Inflammatory macrophage treated with lipopolysaccharide for 1 hour (primary cell): ENCODE measurements at places on chromosomes 13 and 19.

DNA sequence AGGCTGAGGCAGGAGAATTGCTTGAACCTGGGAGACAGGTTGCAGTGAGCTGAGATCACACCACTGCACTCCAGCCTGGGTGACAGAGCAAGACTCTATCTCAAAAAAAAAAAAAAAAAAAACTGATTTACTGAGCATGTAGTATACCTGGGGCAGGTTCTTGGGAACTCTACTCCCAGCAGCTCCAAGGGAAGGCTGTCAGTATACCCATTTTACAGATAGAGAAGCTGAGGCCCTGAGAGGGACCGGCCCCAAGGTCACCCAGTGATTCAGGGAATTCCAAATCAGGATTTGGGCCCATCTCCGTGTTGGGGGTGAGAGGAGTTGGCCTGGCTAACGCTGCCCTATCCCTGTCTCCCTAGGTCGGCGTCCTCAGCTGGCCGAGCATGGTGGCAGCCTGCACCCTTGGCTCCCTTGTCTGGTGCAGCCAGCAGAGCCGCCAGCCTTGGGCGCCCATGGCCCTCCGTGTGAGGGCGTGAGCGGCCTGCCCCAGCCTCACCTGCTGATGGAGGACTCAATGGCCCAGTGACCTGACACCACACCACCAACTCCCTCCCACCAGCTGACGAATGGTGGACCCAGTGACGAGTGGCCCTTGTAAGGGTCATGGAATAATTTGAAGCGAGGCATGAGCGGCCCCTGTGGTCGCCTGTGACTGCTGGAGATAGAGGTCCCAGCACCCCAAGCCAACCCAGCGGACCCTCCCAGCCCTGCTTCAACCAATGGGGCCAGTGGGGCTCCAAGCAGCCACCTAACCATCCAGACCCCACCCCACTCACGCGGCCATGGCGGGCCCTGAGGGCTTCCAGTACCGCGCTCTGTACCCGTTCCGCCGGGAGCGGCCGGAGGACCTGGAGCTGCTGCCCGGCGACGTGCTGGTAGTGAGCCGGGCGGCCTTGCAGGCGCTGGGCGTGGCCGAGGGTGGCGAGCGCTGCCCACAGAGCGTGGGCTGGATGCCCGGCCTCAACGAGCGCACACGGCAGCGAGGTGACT, 2.4 kb downstream of the PIK3R2 start:
- no peak for DNase-seq

- no peak for DNase-seq
These were observed 120.1 kb upstream of the GPR12 start for GRCh38 chr13:26880735-26881134.

GRCh38 chr13:99144306-99144705, 56.3 kb upstream of the UBAC2 start:
- peak; percentile 61 for DNase-seq

DNA sequence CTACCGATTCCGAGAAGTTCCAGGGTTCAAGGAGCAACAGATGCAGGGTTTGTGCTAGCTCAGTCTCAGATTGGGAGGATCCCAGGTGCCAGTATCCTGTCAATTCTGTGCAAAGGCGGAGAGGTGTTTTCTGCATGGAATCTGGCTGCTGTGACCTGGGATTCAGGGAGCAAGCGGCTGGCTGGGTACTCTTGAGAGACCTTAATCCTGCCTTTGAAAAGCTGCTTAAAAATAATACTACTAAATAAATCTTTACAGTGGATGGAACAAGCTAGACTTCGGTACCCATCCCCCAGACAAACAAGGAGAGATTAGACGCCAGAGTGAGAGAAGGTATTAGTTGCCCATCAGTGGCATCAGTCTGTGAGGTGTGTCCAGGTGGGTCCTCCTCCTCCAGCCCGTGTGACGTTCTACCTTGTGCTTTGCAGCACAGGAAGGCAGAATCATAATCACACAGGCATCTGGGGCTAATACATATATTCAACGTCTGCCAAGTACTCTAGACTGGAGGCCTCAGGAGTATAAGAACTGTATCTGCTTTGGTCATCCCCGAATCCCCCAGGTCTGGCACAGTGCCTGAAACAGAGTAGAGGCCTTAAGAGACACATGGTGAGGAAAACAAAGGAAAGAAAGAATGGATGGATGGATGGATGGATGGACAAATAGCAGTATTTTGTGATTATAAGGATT, 230.6 kb downstream of the ZNF536 start:
- no peak for DNase-seq

- no peak for DNase-seq
These were observed 19.2 kb upstream of the ZC3H13 start for GRCh38 chr13:46071590-46072249.

- no peak for DNase-seq
These were observed 3.9 kb downstream of the FFAR1 start for GRCh38 chr19:35351411-35352176.

GRCh38 chr13:52348983-52349780, 56.8 kb downstream of the THSD1 start:
- peak; percentile 11 for DNase-seq

DNA sequence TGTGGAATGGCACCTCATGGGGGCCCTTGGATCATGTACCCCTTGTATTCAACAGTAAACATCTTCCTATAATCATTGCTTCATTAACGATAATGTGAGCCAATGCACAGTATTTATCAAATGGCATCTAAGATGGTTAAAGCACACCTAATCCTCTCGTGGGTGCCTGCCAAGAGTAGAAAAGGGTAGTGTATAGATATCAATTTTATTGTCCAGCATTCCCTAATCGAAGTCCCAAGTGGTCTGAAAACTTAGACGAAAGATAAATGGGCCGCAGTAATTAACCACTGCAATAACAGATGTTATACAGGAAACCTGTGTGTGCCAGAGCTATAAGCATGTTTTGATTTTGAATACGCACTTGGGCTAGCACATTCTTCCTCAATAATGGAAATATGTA, 667 bp upstream of the MBNL2 start:
- DNase-seq = no peak

- no peak for DNase-seq
These were observed 17.6 kb downstream of the CEBPG start for GRCh38 chr19:33390908-33391630.

DNA sequence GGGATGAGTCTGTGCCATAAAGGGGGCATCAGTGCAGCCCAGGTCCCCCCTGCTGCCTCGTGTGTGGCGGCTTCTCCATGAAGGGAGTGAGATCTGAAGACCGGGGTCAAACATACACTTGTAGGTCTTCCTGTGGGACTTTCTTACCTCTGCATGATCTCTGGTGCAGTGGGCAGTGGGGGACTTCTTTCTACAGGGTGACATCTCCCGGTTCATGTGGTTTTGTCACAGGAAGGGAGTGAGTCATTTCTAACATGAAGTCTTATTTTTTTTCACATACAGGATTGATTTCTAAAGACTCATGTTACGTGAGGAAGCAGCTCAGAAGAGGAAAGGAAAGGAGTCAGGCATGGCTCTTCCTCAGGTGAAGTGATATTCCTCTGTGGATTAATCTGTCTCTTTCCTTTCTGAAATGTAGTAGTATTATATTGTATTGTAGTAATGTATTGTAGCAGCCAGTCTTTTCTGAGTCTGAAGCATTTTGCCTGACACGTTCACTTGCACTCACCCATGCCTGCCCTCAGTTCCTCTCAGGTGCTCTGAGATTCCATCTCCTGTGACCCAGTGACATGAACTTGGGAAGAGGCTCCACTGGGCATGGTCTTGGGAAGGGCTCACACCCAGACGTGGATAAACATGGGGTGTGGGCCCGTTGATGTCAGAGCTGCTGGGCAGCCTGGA, 15.7 kb downstream of the ZNF808 start:
- DNase-seq = peak; percentile 33

- no peak for DNase-seq
These were observed 7.3 kb upstream of the INSR start for GRCh38 chr19:7301525-7301924.

- DNase-seq = no peak
These were observed 6.1 kb upstream of the BTBD2 start for GRCh38 chr19:2021453-2022140.

DNA sequence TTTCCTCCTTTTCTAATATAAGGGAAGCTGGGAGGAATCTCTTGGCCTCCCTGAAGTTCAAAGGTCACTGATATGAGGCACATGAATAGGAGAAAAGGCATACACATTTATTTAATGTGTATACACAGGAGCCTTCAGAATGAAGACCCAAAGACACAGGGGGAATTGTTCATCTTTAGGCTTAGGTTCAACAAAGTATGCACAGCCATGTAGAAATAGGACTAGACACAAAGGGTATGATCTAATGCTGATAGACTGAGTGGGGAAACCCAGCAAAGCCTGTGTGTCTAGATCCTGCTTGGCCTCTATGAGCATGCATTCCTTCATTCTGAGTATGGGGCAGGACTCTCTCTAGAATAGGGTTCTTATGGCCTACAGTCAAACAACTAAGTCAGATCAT, 177.1 kb upstream of the RFC3 start:
- DNase-seq = no peak

DNA sequence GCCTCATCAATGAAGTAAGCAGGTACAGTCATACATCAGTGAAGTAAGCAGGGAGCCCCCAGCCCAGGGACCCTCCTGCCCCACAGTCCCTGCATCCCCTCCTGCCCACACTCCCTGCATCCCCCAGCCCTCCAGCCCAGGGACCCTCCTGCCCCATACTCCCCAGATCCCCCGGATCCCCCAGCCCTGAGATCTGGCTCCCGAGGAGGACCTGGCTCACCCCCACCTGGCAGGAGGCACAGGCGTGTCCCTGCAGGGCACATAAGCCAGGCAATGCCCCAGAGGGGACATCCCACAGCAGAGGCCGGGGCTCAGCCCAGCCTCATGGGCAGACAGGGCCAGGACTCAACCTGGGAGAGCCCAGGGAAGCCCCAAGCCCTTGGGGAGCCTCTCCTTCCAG, 53.6 kb upstream of the TPM4 start:
- DNase-seq = no peak

- no peak for DNase-seq
These were observed 8.8 kb downstream of the PAF1 start for GRCh38 chr19:39381910-39382611.

DNA sequence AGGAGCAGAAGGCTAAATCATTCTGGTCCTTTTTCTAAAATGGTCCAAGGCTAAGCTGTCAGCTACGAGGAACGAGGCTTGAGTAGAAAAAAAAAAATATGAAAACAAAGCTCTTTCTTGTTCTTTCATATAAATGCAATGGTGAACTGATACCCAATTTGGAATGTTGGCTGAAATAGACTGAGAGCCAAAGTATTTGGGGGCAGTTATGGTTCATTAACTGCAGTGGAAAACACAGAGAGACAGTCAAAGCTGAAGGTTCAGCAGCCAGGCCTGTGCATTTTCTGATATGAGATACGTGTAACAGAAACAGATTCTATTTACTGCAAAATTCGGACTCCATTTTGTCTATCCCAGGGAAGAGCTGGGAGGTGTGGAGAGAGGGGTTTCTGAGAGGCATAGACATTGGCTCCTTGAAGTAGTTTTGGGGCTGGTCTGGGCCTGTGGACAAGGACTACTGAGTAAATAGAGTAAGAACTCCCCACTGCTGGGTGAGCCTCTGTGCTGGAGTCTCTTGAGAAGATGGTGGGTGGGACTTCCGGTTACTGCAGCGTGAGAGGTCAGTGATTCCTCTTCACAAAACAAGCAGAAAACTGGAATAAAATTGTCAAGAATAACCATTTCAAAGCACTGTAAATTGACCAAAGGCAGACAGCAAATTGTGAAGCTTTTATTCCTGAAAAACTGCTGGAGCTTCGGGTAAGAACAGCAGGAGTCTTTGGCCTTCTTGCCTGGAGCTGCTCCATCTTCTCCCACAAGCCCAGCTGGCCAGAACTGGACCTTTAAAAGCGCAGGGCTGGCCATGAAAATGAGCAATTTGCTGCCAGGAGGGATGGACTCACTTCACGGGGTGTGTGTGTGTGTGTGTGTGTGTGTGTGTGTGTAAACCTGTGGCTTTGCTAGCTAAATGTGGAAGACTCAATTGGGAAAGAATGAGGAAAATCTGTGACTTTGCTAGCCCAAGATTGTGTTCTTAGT, 43.1 kb upstream of the CNMD start:
- no peak for DNase-seq

- peak; percentile 86 for DNase-seq
These were observed 21.0 kb downstream of the CLEC4M start for GRCh38 chr19:7783991-7784423.

GRCh38 chr13:44903574-44903985, 85.7 kb downstream of the NUFIP1 start:
- no peak for DNase-seq

GRCh38 chr13:100644371-100644770, 30.2 kb downstream of the TMTC4 start:
- DNase-seq = no peak

DNA sequence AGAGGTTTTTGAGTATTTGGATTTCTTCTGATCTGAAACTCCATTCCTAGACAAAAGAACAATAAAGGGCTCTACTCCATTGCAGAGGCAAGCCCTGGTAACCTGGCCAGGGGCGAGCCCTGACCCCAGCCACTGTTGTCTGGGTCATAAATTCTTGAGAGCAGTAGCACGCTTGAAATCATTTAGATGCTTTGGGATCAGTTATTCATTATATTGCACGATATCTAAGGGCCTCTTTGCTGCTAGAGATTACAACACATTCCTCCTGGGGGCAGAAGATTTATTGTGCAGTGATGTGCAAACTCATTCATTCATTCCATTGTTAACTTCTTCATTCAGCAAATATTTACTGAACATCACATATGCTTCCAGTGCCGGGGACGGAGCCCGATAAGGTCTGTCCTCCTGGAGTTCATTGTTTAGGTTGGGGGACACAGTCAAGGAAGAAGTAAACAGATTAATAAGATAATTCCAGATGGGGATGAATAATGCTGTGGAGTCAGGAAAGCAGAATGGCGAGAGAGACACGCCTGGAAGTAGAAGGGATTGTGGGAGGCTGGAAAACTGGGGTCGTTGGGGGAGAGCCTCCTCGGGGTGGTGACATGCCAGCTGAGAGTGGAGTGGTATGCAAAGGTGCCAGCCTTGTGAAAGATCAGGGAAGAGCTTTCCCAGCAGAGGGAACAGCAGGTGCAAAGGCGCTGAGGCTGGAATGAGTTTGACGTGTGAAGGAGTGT, 34.9 kb downstream of the SIPA1L3 start:
- no peak for DNase-seq

GRCh38 chr13:110237875-110238817, 68.8 kb downstream of the COL4A1 start:
- DNase-seq = no peak

DNA sequence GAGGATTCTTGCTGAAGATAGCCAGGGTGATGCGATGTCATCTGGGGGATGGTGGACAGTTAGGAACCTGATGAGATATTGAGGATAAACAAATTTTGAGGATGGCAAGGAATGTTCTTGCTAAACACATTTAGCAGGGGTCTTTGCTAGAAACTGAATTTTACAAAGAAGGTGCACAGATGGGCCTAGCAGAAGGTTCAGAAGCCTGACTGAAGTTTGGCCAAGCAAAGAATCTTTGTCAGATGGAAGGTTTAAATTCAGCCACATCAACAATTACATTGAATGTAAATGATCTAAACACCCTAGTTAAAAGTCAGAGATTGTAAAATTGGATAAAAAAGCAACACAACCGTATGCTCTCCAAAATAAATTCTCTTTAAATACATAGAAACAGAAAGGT, 68.8 kb downstream of the WASF3 start:
- DNase-seq = no peak

- no peak for DNase-seq
These were observed 921.8 kb downstream of the UQCRFS1 start for GRCh38 chr19:28290963-28291657.

GRCh38 chr19:30402436-30403202, 30.4 kb downstream of the ZNF536 start:
- no peak for DNase-seq
